ENCODE measurements at places on chromosomes 2 and 18.

GRCh38 chr2:26848336-26849055 lies 564 bp downstream of the DPYSL5 start:
- DNase-seq, result no peak

DNA sequence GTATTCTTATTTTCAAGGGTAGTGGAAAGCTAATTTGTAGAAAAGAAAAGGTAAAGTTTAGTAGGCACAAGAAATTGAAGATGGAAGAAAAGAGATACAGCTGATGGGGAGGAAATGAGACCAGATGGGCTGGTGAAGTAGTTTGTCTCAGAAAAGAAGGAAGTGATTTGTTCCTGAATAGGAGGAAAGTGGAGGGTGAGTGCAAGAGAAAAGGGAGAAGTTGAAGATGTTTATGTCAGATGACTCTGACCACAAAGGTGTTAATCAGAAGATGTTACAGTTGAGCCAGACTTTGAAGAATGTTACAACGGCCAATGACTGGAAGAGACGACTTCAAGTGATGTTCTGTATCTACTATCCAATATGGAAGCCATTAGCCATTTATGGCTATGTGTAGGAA lies 21.2 kb downstream of the ZSCAN30 start:
- DNase-seq, result no peak

- no peak for DNase-seq
These were observed 117.0 kb downstream of the LAMA1 start for GRCh38 chr18:7000484-7001096.

DNA sequence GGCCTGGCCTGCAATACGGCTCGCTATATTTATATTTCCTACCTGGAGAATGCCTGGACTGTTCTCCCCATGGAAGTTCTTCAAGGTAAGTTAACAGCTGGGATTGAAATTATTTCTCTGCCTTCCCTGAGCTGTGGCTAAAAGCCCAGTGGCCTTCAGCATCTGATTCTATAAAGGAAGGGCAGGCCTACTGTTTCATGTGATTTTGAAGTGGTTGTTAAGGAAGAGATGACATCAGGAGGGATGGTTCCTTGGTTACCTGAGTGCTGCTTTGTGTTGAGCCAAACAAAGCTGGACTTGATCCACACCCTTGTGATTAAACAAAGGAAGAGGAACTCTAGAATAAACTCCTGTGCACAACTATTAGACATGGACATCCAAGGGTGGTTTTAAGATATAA lies 61.6 kb downstream of the MFSD6 start:
- peak; percentile 99 for DNase-seq

- no peak for DNase-seq
These were observed 53.4 kb upstream of the REV1 start for GRCh38 chr2:99543247-99543646.

- no peak for DNase-seq
These were observed 64.3 kb downstream of the ACKR3 start for GRCh38 chr2:236633775-236634560.

DNA sequence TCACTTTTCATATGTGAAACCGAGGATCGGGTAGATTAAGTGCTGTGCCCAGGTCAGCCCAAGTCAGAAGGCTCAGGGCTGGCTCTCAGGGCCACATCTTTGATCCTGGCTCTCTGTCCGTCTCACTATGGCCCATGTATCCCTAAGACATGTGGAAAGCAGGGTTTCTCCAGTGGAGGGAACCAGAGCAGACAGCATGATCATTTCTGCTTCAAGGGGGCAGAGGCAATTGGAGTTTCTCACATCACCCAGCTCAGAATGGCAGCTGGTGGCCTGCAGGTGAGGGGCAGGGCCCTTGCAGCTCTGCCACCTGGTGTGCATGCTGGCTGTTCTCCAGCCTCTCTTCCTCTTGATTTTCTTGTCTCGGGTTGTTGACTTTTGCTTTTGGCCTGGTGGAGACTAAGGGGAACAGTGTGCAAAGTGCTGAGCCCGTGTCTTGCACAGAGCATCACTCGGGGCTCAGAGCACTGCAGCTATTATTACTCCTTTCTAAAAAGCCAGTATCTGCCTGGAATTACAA lies 27.0 kb downstream of the LDLRAD4 start:
- DNase-seq, result no peak

- no peak for DNase-seq
These were observed 18.0 kb upstream of the EDAR start for GRCh38 chr2:109006971-109007370.

GRCh38 chr2:133790711-133791110 lies 222.4 kb upstream of the NCKAP5 start:
- peak; percentile 35 for DNase-seq

DNA sequence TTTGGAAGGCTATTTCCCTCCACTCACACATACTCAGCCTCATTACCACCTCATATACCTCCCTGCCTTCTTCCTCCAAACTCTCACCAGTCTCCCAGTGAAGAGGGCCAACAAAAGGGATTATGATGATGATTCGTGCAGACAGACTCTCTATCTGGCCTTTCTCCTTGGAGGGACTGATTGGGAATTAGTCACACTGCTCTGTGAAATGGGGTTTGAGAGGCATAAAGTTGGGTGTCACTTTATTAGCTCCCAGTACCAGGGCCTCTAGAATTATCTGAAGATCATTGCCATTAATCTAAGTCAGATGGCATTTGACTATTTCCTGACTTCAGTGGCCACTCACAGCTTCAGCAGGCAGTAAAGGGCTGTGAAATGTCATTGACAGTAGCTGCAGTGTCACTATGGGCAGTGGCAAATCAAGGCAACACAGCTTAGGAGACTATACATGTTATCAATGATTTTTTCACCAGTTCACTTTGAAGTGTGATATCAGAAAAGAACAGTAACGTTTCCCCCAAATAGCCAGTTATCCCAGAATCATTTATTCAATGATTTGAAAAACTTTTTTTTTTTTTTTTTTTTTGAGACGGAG lies 17.4 kb downstream of the CNRIP1 start:
- no peak for DNase-seq

- no peak for DNase-seq
These were observed 16.2 kb downstream of the INPP4A start for GRCh38 chr2:98460573-98461497.

- DNase-seq, result no peak
These were observed 328.1 kb downstream of the SLC8A1 start for GRCh38 chr2:40123746-40124145.

DNA sequence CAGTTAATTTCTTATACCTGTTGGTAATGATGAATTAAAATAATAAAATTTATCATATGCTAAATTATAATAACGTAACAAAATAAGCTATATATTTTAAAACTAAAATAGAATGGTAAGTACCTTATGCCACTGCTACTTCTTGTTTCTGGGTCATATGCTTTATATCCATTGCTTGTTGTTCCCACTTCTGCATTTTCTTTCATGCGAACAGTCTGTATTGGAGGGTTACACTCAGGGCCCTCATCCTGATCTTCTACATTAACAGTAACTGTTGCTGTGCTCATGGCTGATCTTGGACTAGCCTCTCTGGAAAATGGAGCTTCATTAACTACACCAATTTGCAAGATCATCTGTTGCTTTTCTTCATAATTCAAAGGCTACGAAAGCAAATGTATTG lies 22.2 kb downstream of the DSC2 start:
- no peak for DNase-seq

Measured in lung microvascular endothelial cell (primary cell).